ENCODE measurements at places on chromosomes 3 and 15.

DNA sequence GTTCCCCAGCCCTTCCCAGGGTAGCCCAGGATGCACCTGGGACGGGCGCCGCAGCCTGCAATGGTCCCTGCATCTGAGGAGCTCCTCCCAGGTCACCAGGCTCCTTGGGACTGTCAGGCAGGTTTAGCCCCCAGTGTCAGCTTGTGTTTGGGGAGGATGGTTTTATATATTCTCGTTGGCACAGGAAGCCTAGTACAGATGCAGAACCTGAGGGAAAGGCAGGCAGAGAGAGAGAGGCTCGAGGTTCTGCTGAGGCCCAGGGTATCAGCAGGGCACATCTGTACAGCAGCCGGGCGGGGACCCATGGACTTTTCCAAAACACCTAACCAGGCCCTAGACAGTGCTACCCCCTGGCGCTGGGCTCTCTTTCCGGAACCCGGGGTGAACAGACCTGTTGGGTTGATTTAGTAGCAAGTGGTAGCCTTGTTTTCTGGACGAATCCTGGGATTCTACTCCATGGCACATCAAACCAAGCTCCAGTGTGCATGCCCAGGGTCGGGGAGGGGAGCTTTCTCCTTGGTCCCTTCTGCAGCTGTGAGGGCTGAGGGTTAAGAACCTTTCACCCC lies 8.6 kb downstream of the PAK6 start:
- no peak for DNase-seq

DNA sequence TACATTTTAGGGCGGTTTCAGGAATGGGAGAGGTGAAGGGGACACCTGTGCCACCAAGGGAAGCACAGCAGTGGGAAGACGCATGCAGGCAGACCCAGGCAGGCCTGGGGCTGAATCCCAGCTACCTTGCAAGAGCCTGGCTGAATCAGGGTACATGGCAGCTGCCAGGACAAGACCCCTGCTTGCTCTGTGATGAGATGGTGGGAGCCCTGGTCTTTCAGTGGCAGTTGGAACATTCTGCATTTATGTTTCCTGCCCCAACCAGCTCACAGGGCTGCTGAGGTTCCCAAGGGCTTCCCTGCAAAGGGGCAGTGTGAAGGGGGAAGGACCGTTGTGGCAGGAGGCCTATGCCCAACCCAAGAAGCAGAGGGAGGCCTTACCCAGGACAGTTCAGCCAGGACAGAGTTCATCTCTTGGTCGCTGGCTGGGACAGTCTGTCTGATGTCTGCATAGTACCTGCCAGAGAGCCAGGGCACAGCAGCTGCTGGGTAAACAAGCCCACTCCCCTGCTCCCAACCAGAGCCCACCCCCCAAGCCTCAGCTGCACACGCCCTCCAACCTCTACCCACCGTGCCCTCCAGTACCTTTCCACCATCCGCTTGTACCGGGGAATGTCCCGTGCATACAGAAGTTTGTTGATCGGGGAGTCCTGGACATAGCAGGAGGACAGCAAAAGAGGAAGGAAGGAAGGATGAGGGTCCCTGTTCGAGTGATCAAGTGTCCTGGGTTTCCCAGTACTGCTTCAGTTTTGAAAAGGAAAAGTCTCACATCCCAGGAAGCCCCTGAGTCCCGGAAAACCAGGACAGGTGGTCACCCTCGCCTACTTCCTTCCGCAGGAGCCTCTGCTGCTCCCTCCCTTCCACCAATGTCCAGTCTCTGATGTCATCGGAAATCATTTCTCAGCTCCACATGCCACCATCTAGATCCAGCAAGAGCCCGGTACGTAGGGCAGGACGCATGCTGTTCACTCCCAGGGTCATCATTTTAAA lies 23.1 kb downstream of the PLXNB1 start:
- DNase-seq = no peak

GRCh38 chr15:54208786-54209185 lies 230.5 kb downstream of the UNC13C start:
- no peak for DNase-seq

DNA sequence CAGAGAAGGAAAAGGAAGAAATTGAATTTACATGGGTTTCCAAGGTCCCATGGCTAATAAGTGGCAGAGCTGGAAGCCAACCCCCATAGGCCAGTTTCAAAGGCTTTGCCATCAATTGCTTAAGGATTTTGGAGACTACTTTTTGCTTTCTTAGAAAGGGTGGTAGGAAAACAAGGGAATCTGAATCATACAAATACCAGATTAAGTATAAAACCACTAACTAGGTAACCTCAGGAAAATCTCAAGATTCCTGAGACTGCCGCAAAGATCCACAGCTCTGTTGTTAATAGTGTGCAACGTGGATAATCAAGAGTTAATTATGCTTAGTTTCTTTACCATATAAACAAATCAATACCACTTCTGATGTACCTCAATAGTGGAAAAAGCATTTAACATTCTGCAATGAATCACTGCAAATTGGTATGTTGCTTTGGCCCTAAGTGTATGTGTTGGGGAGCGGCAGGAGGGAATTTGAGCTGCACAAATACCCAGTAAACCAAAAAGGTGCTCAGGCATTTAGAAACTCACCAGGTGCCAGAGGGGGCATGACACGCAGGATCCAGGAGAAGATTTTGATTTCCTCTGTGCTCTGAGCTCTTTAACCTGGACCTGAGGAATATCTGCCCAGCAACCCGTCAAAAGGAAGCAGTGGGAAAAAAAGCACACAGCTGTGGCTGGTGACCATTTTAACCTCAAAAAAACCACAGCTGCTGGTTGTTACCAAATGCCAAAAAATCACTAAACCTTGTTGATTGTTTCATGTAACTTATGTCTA lies 22.0 kb downstream of the AADAC start:
- no peak for DNase-seq

GRCh38 chr3:62805580-62806277 lies 69.5 kb downstream of the CADPS start:
- DNase-seq = no peak

- no peak for DNase-seq
These were observed 2.1 kb upstream of the RYK start for GRCh38 chr3:134252766-134253165.

DNA sequence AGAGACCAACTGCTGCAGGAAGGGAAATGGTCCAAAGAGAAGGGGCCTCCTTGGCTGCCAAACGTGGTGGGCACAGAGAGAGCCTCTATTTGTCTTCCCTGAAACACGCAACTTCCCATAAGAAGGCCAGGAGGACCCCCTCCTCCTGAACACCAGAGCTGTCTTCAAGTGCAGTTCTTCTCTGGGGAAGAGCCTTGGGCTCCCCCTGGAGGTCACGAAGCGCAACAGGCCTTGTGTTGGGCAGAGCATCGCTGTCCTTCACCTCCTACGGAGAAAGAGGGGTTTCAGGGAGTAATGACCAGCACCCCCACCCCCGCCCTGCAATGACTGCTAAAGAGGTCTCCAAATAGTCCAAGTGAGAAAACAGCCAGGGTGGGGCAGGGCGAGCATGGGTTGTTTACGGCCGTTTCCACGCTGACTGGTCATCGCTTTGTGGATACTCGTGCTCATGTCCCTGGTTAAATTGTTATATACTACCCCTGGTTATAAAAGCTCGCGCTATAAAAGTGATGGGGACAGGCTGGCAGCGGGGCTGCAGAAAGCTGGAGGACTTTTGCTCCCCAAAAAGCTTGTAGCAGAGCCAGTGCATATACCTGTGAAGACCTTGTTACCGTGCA lies 397.5 kb upstream of the ATP10A start:
- no peak for DNase-seq

DNA sequence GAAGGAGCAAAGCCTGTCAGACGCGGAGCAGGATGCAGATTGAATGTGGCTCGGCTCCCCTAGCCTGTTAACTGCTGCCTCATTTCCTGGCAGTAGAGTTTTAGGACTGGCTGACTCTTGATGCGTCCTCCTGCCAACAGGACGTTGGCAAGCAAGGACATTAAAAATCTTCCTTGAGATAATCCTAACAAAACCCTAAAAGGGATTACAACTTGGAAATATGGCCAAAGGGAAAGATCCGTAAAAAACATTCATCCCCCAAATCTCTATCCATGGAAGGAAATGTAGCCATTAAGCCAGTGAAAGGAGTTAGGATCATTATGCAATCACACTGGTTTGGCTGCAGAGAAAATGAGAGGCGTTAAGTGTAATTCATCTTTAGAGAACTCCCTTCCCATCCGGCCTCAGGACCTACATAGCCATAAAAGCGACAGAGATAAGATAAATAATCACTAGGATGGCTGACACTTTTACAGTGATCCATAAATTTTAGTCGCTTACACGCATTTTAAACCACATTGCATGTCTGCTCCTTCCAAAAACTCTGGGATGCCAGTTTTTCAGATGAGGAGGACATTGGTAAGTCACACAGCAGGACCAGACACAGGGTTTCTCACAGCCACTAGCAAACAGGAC lies 44.5 kb upstream of the C3orf80 start:
- no peak for DNase-seq

GRCh38 chr3:31014317-31015040 lies 120.0 kb upstream of the GADL1 start:
- no peak for DNase-seq

DNA sequence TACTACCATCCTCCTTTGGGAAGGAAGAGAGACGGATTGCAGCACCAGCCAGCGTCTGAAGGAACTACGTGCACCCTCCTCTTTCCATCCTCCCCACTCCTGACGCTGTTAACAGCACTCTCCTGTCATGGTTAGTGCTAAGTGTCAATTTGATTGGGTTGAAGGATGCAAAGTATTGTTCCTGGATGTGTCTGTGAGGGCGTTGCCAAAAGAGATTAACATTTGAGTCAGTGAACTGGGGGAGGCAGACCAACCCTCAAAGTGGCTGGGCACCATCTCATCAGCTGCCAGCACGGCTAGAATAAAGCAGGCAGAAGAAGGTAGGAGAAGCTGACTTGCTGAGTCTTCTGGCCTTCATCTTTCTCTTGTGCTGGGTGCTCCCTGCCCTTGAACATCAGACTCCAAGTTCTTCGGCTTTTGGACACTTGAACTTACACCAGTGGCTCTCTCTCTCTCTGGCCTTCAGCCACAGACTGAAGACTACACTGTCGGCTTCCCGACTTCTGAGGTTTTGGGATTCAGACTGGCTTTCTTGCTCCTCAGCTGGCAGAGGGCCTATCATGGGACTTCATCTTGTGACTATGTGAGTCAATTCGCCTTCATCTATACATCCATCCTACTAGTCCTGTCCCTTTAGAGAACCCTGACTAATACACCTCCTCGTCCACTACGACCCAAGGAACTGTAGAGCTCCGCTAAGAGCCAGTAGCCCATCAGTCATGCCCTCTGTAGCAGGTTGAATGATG lies 128.2 kb upstream of the HES1 start:
- no peak for DNase-seq

GRCh38 chr3:154956815-154957214 lies 123.3 kb upstream of the MME start:
- no peak for DNase-seq

GRCh38 chr3:15405448-15406050 lies 21.8 kb downstream of the METTL6 start:
- DNase-seq = peak; percentile 9

GRCh38 chr15:47971637-47972036 lies 149.2 kb upstream of the SLC24A5 start:
- no peak for DNase-seq
